Midbrain (tissue), 1 donor: ENCODE measurements at places on chromosomes 4 and X.

- DNase-seq: no peak
These were observed 181.0 kb downstream of the SHROOM3 start for GRCh38 chr4:76615999-76616398.

- no peak for DNase-seq
These were observed 17.7 kb upstream of the TAB3 start for GRCh38 chrX:30906726-30907125.

GRCh38 chr4:24224446-24224845, 334.6 kb upstream of the PPARGC1A start:
- no peak for DNase-seq

DNA sequence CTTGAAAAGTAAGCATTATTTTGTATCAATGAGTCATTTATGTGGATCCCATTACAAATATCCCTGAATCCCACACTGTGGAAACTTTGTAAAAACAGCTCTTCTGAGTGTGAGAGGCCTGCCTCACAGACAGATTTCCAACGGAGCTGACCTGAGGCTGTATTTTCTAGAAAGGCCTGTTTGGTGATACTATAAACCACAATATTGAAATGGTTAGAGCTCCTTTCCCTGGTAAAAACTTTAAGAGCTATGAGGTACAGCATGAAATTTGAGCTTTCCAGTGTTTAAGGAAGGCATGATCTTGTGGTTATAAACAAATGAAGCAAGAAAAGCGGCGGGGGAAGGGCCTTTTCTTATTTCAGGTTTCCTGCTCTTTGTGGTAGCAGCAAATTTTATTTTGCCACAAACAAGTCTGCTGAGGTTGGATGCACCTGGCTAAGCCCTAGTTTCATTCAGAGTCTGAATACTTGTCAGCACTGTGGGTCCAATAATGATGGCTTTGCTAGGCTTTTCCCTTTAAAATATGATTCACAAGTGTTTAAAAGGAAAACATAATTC, 86.8 kb upstream of the ETNPPL start:
- DNase-seq: no peak

DNA sequence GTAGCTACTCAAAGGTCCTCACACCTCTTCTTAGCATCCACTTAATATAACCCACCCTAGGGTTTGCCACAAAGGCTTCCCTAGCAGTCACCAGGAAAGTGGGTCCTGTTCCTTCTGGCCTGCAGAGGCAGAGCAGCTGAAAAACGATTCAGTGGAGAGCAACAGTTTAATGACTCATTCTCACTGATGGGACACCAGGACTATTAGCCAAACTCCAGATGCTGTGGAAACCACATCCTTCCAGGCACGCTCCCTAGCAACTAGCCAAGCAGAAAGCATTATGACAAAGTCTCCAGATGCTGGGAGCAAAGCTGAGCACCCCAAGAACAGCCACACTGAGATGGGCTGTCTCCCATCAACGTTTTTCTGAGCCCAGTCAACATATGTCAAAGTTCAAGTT, 30.3 kb upstream of the UTP14A start:
- no peak for DNase-seq

GRCh38 chr4:1967512-1968149, 41.1 kb downstream of the NELFA start:
- DNase-seq: no peak

GRCh38 chr4:108359986-108360681, 191.4 kb upstream of the LEF1 start:
- no peak for DNase-seq

DNA sequence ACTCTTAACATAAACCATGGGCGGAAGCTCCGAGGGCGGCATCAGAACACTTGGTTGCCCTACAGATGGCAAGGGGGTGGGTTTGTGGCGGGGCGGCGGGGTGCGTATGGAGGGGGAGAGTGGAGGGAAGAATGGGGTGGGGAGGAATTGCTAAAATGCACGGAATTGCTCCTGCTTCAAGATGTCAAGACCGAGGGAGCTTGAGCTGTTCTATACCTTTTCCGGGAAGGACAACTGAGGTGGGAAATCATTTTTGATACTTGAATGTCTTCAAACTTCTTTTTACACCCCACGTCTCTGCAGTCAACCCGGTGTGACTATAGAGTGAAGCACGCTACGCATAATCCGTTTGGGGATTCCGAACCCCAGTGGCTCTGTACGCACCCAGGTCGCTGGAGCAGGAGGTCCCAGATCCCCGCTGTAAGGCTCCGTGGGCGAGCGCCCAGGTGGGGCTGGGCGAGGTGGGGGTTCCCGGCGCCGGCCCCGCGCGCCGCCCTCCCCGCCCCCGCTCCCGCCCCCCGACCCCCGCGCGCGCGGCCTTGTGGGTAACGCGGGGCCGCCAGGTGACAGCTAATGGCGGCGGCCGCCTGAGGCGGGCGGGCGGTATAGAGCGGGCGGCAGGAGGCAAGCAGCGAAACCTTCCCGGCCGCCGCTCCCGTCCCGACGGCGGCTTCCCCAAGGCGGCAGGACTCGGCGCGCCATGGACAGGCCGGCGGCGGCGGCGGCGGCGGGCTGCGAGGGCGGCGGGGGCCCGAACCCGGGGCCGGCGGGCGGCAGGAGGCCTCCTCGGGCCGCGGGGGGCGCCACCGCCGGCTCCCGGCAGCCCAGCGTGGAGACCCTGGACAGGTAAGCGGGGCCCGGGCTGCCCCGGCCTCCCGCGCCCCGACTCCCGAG, at the start of gene MTMR1:
MTMR1 (plus strand) TSS at position 566 of the 894 bp plus-strand sequence; CDS start at position 701, 135 bp downstream.
- no peak for DNase-seq

DNA sequence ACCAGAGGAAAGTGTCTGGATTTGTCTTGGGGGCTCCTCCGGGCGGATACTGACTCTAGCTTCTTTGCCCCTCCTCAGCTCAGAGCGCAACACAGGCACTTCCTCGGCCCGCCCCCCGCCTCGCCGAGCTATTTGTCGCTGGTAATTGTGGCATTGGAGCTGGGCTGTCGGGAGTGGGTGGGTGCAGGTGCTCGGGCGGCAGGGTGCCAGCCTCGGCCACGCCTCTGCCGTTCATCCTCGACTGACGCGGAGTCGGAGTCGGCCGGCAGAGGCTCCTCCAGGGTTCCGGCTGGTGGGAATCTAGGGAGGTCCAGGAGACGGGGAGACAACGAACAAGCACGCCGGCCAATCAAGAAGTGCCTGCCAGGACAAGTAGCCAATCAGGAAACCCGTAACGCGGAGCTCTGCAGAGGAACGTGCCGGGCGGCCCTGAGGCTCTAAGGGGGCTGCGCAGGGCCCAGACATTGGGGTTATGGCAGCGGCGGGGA, 3.9 kb upstream of the SYN1 start:
- peak; percentile 36 for DNase-seq

- no peak for DNase-seq
These were observed 88.2 kb upstream of the CAMK2D start for GRCh38 chr4:113849771-113850170.

- no peak for DNase-seq
These were observed 8.4 kb downstream of the MSL3 start for GRCh38 chrX:11766487-11766886.

- no peak for DNase-seq
These were observed 67.3 kb upstream of the VBP1 start for GRCh38 chrX:155148724-155149537.

- DNase-seq: no peak
These were observed 155.1 kb downstream of the SHROOM3 start for GRCh38 chr4:76589872-76590797.

GRCh38 chrX:70509078-70509477, 64.4 kb downstream of the DLG3 start:
- DNase-seq: no peak
